NCI-H1048 (cell line): ENCODE measurements at places on chromosomes 6 and 20.

GRCh38 chr6:139256087-139256486 lies 35.7 kb downstream of the TXLNB start:
- DNase-seq: no peak

- no peak for DNase-seq
Observed at GRCh38 chr6:33719326-33719987, 8.0 kb upstream of the UQCC2 start.

GRCh38 chr6:74568861-74569260 lies 637.0 kb downstream of the COL12A1 start:
- DNase-seq: no peak

DNA sequence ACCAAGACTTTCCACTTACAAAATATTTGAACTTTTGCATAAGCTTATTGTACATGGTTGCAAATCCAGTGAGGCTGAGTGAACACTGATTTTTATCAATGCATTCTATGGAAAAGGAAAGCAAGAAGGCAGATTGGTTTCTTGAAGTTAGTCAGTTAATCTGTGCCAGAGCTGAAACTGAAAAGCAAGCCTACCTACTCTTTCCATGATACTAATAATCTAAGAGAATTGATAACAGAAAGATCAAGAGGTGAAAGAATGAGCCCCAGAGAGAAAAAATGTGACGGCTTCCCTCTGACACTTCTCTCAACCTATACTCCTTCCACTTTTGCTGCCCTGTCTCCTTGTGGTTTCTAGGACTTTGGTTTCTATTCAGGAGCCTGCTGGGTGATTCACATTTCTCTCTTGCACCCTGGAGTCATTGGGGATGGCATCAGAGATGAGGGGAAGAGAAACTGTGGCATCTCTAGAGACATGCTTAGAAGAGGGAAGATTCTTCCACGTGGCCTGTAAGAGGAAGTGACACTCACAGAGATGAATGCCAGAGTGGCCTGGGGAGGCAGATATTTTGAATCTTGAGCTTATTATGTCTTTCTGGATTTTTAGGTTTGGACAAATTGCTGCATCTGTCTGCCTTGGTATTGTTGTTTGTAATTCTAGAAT lies 158.6 kb upstream of the RIMS1 start:
- no peak for DNase-seq

DNA sequence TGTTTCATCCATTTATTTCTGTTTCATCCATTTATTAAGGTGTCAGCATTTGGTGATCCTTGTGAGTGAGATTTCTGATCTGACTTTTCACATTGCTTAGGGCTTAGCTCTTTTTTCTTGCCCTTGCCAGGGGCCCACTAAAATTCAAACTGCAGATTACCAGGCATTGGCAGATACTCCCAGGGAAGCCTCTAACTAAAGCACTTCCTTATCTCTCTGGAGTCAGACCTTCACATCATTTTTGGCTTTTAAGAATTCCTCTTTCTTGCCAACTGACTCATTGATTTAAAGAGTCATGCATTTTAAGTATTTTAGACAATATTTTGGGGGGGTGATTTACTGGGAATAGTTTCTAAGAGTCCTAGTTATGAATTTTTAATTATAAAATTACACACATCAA lies 2.6 kb upstream of the WFDC8 start:
- no peak for DNase-seq

- DNase-seq: no peak
Observed at GRCh38 chr20:64242003-64242796, 13.3 kb upstream of the PCMTD2 start.

DNA sequence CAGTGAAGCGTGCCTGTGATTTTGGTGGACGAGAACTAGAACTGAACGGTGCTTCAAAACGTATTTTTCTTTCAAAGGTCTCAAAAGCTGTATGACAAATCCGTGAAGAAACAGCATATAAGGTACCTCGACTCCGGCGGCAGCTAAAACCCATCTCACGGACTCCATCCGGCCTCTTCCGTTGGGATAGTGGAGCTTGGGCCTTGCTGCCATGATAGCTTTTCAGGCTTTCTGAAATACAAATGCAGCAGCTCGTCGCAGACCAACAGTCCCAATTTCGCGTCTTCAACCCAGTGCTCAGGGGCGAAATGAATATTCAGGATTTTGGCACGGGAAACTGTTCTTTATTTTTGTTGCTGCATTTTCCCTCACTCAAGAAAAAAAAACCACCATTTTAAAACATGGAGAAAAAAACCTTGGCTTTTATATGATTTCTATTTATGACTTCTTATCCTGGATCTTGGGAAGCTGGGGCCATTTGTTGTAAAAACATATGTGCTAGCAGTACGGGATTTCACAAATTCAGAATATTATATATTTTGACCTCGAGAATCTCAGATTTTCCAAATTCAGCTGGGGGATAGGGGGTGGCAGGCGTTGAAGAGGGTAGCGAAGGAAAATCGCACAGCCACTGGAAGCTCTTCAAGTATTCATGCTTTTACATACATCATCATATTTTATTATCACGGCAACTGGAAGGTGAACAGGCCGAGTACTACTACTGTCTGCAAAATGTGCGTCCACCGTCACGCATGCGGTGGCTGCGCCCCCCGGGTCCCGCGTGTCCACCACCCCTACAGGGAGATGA lies 849 bp downstream of the GSTA4 start:
- DNase-seq: no peak

DNA sequence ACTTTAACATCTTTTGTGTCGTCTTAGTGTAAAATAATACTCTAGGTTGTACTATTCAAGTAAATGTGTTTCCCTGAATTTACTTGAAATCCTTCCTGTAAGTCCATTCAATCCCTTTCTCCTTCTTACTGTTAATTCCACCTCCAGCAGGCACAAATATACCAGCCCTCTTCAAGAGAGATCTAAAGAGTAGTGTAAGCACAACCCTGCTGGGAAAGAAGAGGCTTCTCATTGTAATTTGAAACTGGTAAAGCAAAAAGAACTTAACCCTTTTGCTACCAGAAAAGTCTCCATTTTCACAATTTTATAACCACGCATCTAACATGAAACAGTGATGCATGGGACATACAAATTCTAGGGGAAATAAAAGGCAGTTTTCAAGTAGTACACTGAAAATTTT lies at the start of gene BMP5:
Gene BMP5, minus strand, starts transcription at position 191 of the 400 bp plus-strand sequence. CDS start 725 bp downstream, outside the sequence.
- no peak for DNase-seq
